ENCODE measurements at places on chromosomes 3 and 15.

- DNase-seq, result no peak
These were observed 39.6 kb upstream of the ITGA11 start for GRCh38 chr15:68471541-68471940.

GRCh38 chr15:88118035-88118434 is 138.5 kb downstream of the NTRK3 start:
- no peak for DNase-seq

- no peak for DNase-seq
These were observed 21.9 kb upstream of the SEMA3F start for GRCh38 chr3:50133283-50133615.

- no peak for DNase-seq
These were observed 87.3 kb downstream of the MESD start for GRCh38 chr15:80902298-80902801.

DNA sequence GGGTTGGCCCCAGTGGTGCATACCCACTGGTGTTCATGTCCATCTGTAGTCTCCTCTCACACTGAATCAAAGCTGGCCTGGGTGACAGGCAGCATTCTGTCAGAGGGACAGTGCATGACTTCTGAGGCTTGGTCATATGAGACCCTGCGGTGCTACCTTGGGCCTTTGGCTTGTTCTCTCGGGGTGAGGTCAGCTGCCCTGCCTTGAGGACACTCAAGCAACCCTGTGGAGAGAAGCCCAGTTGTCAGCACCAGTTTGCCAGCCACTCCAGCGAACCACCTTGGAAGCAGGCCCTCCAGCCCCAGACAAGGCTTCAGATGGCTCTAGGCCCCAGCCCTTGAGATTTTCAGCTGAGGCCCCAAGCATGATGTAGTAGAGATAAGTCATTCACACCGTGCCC is 16.9 kb upstream of the RAB7A start:
- DNase-seq, result no peak

GRCh38 chr15:76433798-76434400 is 97.3 kb downstream of the ISL2 start:
- no peak for DNase-seq

- no peak for DNase-seq
These were observed 85.1 kb downstream of the DUT start for GRCh38 chr15:48416301-48416700.

DNA sequence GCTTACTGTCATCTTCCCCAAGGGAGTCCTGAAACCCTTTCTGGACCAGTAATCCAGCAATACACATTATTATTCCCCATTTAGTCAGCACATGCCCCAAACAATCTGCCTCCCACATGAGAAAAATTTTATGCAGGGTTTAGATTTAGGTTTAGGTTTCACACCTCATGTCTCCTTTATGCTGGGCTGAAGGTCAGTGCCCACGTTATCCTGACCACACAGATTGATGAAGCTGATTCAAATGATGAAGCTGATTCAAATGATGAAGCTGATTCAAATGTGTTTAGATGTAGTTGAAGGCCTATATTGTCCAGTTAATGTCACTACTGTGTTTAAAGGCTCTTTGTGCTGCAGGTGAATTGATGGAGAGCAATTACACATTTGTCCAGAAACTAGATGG is 18.1 kb upstream of the ZBED2 start:
- no peak for DNase-seq

GRCh38 chr3:159607856-159608255 is 380.8 kb upstream of the IL12A start:
- DNase-seq, result no peak

DNA sequence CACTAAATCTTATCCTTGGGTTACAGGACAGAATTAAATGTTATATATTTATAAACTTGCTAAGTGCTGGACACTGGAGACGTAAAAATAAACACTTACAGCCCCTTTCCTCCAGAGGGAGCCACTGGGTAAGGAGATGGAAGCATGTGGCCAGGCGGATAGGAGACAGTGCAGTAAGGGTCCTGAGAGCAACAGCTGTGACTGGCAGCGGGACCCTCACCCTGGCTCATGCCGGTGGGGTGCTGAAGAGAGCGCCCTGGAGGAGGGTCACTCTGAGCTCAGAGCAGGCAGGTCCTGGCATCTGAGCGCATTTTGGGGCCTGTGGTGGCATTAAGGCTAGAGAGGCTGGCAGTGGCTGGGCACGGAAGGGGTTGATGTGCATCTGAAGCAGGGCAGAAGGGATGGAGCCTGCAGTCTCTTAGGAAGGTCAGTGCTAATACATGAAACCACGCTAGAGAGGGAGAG is 16.0 kb downstream of the SEC61A1 start:
- no peak for DNase-seq

DNA sequence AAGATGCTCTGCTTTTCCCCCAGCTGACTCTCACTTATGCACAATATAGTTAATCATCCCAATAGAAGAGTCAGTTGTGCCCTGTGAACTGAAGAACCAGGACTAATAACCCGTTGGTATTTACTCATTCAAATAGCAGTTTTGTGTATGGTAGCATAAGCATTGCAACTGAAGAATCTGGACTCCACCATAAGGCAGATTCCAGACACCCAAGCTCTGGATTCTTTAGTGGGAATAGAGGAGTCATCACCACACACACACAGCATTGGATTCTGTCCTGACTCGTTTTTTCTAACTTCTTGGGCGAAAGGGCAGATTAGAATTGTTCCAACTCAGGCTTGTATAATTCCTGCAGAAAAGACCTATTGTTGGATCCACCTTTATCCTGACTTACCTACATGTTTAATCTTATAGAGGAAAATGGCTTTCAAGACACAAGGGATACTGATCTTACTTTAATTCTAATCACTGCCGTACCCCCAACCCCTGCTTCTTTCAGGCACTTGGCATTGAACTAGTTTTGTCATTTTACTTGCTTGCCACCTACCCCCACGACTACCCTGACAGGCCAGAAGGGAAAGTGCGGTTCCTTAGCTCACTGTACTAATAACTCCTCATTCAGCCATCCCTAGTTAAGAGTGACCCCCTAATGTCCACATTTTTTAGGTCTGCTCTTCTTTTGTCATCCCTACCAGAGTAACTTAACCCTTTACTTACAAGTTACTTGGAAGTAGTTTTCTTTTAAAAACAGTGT is 42.3 kb downstream of the NKIRAS1 start:
- no peak for DNase-seq

- DNase-seq, result no peak
These were observed 202.8 kb upstream of the TBC1D5 start for GRCh38 chr3:17945018-17945798.

DNA sequence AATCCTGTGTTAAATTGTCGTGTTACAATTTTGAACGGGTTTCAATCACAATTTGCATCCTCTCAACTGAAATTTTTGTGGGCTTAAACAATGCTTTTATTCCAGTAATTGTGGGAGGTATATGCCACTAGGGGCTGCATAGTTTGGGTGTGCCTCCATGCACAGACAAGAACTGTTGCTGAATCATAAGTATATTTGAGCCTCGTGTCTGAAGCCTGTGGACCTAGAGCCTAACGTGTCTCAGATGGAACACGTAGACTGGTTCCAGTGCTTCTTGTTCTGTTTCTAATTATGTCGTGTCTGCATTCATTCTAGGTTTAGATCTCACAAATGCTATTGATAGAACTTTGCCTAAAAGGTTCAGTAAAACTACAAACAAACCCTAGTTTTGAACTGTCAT is 363.4 kb downstream of the RBMS3 start:
- DNase-seq, result no peak

GRCh38 chr15:70051948-70052633 is 45.6 kb downstream of the TLE3 start:
- no peak for DNase-seq

- DNase-seq, result no peak
These were observed 8.0 kb upstream of the KBTBD8 start for GRCh38 chr3:66989860-66990696.

DNA sequence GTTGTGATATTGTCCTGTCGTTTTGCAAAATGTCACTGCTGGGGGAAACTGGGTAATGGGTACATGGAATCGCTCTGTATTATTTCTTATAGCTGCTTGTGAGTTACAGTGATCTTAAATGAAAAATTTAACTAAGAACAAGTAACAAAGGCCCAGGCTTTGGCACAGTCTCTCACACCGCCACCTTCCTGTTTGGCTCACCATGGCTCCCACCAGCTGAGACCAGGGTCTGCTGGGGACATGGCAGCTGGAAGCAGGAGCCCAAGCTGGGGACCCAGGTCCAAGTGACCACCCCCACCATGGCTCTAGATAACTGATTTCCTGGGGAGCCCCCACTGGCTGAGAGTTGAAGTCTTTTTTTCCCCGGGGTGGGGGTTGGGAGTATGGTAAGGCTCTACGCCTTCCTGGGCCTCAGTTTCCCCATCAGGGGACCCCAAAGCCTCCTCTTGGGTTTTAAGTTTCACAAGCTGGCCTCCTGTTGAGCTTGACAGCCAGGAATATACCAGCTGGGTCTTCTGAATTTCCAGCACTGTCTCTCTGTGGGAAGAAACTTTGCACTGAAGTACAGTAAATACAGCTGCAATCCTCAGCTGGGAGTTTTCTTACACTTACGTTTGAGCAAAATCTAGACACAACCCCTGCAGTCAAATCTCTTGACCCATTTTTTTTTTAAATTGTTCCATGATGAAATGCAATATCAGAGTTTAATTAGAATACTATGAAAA is 26.1 kb downstream of the ABTB1 start:
- DNase-seq, result no peak

DNA sequence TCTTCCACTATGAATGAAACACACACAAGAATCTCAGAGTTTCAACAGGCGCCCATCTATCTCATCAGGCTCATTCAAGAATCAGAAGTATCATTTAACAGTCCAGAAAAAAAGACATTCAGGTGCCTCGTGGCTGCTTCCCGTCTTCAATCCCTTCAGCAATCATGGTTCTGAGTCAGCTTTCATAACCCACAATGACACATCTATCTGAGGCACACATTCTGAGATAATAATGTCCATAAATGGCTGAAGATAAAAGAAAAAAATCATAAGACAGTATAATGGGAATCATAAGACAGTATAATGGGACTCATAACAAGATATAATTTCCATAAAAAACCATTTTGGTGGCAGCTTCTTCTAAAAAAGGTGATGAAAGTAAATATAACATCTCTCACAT is 52.4 kb downstream of the TNIK start:
- no peak for DNase-seq

DNA sequence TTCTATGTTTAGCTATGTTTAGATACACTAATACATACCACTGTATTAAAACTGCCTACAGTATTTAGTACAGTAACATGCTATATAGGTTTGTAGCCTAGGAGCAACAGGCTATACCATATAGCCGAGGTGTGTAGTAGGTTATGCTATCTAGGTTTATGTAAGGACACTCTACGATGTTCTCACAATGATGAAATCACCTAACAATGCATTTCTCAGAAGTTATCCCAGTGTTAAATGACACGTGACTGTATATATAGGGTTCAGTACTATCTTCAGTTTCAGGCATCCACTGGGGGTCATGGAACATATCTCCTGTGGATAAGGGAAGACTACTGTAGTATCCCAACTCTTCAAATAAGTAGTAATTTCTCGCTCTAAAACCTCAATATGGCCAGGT is 97.4 kb downstream of the TMCC1 start:
- DNase-seq, result no peak

- DNase-seq, result no peak
These were observed 21.9 kb downstream of the PAQR9 start for GRCh38 chr3:142941373-142942123.

DNA sequence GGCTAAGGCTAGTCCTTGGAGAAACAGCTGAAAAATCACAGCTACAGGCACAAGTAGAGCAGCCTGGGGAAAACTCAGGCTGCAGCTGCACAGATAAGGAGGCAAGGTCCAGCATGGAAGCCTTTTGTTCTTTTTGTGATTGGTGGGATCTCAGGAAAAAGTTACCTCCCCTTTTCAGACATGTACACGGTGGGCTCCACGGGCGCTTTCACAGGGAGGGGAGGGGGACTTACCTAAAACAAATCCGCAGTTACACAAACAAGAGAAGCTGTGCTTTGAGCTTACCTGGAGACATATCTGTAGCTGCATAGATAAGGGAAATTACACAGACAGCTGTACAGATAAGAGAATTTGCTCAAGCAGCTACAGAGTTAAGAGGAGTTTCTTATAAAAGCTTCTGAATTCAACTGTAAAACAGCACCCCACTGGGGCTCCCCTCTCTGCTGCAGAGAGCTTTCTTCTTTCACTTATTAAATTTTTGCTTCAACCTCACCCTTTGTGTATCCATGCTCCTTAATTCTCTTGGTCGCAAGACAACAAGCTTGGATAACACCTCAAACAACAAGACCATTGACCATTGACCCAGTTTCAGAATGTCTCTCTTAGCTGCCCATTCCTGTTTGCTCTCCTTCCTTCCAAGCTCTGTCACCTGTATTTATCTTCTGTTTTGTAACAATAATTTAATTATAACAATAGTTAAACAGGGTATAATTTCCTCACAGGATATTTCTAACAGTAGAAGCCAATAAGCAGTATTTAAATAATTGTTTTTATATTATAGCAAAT is 10.9 kb upstream of the CD200 start:
- no peak for DNase-seq

DNA sequence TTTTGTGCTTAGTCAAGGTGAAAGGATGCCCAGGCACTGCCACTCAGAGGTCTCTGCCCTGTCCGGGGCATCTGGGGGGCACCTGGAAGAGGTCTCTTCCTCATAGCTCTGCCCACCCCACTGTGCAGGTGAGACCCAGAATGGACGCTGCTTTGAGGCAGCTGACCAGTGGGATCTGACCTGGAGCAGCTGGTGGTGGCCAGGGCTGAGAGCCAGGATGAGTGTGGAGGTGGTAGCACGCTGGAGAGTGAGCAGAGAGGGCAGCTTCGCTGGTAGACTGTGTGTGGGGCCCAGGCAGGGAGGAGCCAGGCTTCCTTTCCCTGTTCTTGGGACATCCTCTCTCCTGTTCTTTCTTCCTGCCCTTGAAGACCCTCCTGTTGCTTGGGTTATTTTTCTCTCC is 32.2 kb upstream of the PLA2G4E start:
- no peak for DNase-seq

GRCh38 chr3:25493246-25493645 is 65.2 kb downstream of the RARB start:
- DNase-seq, result no peak

DNA sequence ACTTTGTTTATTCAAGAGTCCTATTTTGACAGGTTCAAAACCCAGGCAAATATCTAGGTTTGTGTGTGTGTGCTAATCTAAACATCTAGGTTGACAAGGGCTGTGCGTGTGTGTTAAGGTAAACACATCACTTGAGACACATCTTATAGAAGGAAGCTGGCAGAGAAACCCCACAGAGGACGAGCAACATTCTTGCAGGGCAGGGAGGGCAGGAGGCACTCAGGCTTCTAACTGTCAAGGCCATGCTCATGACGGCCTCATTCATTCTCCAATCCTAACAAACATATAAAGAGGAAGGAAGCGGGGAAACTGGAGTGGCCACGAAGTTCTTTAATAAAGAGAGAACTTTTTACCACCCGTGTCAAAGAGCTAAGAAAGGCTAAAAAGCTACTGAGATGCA is 43.4 kb downstream of the SLCO2A1 start:
- DNase-seq, result no peak

Measured in activated T-cell treated with anti-CD3 and anti-CD28 coated beads for 1 hour (primary cell).